Activated gamma-delta T cell (primary cell): ENCODE measurements at places on chromosomes 1 and 21.

DNA sequence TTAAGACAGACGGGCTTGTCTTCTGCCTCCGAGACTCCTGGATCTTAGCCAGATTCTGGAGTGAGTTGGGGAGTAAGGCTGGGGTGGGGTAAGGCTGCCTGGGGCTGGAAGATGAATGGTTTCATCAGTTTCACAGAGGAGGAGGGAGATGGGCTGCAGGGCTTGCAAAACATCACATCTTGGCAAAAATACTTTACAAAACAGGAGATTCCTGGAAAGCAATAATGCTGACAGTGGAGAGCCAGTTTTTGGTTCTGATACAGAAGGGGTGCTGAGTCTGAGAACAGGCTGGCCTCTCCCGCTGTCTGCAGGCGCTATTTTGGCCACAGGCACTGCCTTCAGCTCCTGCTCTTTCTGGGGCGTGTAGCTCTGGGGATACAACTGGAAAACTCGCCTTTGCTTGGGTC, 83.4 kb upstream of the KCNE2 start:
- DNase-seq, result no peak

- DNase-seq, result no peak
These were observed 69.9 kb downstream of the EPB41 start for GRCh38 chr1:28984311-28984684.

- no peak for DNase-seq
These were observed 149.4 kb upstream of the TIAM1 start for GRCh38 chr21:31493350-31493880.

DNA sequence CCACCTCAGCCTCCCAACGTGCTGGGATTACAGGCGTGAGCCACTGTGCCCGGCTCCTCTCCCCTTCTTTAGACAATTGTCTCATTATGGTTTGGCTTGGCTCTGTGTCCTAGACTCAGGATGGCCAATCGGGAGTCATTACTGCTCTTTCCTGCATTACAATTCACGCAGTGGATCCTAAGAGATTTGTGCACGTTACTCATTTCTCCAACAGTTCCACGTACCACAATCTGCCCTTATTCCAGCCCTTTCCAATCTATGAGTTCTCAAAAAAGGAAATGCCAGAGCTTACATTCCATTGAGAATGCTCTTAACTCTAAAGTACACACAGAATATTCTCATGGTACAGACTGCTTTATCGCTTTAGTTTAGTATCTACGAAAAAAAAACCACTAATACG, 357.0 kb downstream of the GPATCH2 start:
- no peak for DNase-seq

GRCh38 chr1:68015971-68016370, 34.5 kb downstream of the DIRAS3 start:
- DNase-seq, result no peak

DNA sequence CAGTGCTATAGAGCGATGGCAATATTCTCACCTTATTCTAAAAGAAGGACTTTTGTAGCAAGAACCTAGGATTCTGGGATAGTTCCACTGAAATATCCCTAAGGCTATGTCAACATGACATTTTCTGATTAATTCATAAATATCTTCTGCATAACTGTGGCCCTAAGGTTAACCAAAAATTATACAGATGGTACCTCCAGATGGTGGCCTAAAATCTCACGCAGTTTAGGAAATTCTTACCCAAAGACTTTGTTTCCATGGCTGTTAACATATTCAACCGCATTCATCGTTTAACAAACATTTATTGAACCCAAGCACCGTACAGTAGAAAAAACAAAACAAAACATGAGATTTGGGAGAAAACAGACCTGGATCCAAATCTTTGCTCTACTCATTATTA, 19.1 kb downstream of the NID1 start:
- no peak for DNase-seq

- no peak for DNase-seq
These were observed 407.8 kb downstream of the DUSP10 start for GRCh38 chr1:221334062-221334461.

DNA sequence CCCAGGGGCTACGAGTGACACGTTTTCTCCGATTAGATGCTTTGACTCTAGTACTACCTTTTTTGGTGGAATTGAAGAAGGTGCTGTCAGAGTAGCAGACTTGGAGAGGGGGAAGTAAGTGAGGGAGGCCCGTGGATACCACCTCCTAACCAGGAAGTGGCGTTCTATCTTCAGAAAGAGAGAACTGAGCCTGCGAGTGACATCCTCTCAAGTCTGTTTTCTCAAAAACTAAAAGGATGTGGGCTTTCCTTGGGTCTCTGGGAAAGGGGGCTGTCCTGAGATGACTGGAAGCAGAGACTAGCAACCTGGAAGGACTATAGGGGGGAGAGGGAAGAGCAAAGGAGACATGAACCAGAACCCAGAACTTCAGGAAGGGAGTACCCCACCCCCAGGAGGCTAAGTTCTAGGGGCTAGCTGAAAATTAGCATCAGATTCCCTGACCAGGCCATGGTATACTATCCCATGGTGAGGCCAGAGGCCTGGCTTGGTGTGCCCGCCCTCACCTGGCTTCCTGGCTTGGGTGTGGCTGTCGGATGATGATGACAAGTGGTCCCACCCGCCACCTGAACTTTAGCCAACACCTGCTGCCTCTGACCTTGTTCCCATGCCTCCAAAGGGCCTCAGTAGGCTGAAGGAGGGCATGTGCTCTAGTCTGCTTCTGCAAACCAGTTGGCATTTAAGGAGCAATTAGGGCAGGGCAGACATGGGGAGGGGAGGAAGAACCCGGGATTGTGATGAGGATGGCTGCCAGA, 49.1 kb downstream of the ATP2B4 start:
- no peak for DNase-seq

GRCh38 chr1:174788981-174789380, 210.8 kb upstream of the CACYBP start:
- no peak for DNase-seq

DNA sequence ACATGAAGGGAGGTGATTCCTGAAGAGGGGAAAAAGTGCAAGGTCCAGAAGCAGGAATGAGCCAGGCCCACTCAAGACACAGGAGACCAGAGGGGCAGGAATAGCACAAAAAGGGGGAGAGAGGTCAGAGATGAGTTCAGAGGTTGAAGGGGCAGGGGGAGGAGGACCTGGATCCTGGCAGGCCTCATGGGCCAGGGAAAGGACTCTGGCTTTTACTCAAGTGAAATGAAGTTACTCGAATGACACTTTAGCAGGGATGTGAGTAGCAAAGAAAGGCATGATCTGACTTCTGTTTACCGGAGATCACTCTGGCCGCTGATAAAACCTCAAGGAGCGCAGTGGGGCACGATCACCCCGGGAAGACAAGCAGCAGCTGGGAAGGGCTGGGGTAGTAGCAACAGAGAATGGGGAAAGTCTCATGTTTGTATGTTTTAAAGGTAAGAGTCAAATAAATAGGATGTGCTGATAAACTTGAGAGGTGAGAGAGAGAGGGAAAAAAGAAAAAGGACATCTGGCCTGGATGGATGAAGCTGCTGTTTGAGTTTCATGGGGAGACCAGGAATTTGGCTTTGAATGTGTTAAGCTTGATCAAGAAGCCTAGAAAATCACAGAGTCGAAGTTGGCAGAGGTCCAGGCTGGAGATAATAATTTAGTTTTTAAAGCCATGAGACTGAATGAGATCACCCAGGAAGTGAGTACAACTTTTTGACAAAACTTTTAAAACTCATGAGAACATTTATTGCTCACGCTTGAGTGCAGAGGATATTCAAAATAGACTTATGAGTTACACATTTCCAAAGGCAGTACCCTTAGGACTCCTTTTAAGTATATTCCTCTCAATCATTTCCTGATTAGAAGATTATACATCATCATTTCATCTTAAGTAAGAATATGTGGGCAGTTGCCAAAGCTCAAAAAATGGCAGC, 156.0 kb downstream of the RERE start:
- no peak for DNase-seq

DNA sequence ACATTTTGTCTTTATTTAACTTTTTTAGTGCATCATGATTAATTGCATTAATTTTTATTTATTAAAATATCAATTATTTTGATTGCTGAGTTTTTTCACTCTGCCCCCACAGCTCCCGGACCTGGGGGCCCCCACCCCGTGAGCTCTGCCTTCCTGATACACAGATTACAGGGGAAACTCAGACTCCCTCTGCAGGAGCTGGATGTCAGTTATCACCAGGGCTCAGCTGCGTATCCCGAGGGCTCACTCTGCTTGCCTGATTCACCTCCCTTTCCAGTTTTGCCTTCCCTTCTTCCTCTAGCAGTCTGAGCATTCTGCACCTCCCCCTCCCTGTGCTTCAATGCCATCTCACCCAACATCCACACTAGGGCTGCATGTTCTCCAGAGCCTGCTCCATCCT, 98.2 kb downstream of the ATP1A1 start:
- DNase-seq, result no peak

GRCh38 chr1:201883266-201883665, 5.4 kb upstream of the SHISA4 start:
- DNase-seq, result no peak

DNA sequence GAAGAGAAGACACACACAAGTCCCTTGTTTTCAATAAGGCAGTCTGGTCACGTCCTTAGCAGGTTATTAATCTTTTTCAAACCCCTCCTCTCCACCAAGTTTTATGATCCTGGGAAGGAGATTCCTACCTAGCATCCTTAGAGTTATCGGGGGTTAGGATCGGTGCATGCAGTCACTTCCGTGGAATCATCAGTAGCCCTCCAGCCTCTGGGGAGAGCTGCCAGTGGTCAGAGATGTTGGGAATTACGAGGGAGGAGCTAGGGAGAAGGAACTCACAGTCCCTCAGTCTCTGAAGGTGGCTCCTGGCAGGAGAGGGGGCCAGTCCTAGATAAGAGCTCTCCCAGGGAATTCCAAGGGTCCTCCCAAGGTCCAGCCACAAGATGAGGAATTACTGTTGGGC, 57.7 kb upstream of the ATP5PO start:
- DNase-seq, result no peak

DNA sequence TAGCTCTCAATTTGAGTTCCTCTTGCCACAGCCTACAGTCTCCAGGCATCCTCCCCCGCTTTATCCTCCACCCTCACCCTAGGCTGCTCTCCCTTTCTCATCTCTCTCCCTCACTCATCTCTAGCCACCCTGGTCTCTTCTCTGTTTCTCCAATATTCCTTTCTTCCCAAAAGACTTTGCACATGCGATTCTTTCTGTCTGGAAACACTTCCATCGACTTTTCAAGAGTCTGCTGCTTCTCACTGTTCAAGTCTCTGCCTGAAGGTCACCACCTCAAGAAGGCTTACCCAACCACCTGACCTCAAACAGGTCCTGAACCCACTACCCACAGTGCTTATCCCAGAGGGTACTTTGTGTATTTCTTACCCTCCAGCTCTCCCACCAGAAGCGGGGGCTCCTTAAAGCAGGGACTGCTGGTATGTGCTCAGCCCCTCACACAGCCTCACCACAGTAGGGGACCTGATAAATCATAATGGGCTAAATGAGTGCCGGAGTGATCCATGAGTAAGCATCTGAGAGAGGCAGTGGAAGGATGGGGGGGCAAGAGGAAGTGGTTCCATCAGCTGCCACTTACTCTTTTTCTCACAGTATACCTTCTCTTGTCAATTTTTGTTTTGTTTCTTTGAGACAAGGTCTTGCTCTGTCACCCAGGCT, 14.3 kb upstream of the KRTAP19-8 start:
- DNase-seq, result no peak

GRCh38 chr1:7500381-7501083, 270.6 kb upstream of the VAMP3 start:
- no peak for DNase-seq

DNA sequence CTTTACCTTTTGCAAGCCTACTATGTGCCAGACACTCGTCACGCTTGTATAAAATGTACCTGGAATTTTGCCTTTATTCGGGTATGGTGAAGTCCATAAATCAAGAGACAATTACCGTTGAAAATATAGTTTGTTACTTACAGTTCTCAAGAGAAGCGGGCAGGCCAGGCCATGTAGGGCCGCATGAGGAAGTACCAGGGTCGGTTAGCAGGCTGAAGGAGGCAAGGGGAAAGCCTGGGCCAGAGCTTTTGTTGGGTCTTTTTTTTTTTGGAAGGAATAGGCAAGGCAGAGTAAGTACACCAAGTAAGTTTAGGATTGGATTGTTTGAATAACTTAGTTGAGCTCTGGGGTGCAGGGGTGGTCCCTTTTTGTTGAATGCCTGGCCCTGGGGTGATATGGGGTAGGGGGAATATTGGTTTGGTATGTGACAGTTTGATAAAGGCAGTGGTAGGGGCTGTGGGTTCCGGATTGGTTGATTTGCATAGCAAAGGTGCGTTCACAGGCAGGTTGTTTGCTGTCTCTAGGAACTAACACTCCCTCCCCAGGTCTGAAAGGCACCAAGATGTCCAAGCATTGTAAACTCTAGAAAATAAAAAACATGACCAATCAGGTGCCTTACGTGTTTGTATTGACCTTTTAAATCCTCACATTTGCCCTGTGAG, 80.7 kb downstream of the KAZN start:
- DNase-seq, result no peak

DNA sequence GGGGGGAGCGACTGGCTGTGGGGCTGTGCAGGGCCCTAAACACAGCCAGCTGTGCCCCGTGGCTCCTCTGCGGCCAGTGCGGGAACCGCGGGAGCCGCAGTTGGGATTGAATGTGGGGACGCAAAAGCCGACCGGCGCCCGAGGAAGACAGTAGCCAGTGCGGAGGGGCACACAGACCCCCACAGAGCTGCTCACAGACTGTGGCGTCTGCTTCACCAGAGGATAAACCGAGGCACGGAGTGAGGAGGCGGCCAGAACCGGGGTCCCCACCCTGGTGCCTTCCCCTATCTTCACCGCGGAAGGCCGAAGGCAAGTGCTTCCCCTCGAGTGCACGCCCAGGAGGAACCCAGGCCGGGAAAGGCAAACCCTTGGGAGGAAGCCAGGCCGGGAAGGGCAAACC, 8.7 kb upstream of the TMEM52 start:
- DNase-seq, result no peak

DNA sequence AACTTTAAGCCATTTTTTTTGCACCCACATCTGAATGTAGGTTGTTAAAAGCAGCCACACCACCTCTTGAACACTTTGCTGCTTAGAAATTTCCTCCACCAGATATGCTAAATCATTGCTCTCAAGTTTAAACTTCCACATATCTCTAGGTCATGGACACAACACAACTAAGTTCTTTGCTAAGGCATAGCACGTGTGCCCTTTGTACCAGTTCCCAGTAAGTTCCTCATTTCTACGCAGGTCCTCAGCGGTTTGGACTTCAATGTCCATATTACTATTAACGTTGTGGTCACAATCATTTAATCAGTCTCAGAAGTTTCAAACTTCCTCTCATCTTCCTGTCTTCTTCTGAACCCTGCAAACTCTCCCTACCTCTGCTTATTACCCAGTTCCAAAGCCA, 661.6 kb upstream of the PKN2 start:
- DNase-seq, result no peak

- no peak for DNase-seq
These were observed 127.1 kb upstream of the CACYBP start for GRCh38 chr1:174872615-174873058.

- DNase-seq, result no peak
These were observed 176.5 kb downstream of the TGFB2 start for GRCh38 chr1:218521414-218522169.

GRCh38 chr21:18369115-18369514, 34.5 kb downstream of the TMPRSS15 start:
- DNase-seq, result no peak

DNA sequence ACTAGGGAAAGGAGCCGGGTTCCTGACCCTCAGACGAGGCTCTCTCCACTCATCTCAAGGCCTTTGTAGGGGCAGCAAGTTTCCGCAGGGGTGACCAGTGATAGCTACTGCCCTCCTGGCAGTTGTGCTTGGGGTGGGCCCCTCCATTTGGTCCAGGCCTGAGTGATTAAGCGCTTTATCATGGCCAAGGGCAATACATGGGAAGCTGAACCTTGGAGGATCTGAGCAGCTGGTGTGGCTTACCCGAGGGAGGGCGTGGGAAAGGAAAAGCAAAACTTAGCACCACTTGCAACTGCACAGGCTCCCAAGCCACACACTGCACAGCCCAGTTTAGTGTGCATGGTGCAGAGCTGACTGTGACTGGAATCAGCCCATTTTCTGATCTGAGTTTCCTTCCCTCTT, 47.8 kb downstream of the GADD45A start:
- DNase-seq, result no peak
